A549 treated with Hydrocortisone at 1 μM for 4 hours (cell line): ENCODE measurements at places on chromosomes 11 and 22. TPM values are rescaled to one million over a fixed set of nuclear protein-coding genes. Genes with fewer than 3 reads are reported as not detected.

The ABCC8 gene
- total RNA-seq: 6.6 to 10.1 TPM (median 8.7 TPM) in 5 replicates

The TIMM10 gene
- 142 to 175 TPM (median 153 TPM) in 5 replicates for total RNA-seq

The PNPLA5 gene
- total RNA-seq: 0.03 to 0.06 TPM in 2 of 5 replicates, not detected in the others

The DDTL gene
- 1.6 to 1.9 TPM (median 1.7 TPM) in 5 replicates for total RNA-seq

The SLCO2B1 gene
- total RNA-seq: 3.0 to 5.2 TPM (median 3.6 TPM) in 5 replicates

The AIFM3 gene
- total RNA-seq: 1.6 to 3.8 TPM (median 3.5 TPM) in 5 replicates

The CFAP300 gene
- total RNA-seq: 5.7 to 7.6 TPM (median 6.4 TPM) in 5 replicates

The CTTN gene
- 205 to 247 TPM (median 211 TPM) in 5 replicates for total RNA-seq

The RTN4RL2 gene
- total RNA-seq: 49.3 to 87.5 TPM (median 82.4 TPM) in 5 replicates

The ADAMTS8 gene
- 1.2 to 1.7 TPM (median 1.4 TPM) in 5 replicates for total RNA-seq

The OTOG gene
- total RNA-seq: not detected in 5 replicates

The PHLDA2 gene
- total RNA-seq: 83.4 to 114 TPM (median 108 TPM) in 5 replicates
